ENCODE measurements at places on chromosomes 3 and 15. TPM values are rescaled to one million over a fixed set of nuclear protein-coding genes. Genes with fewer than 3 reads are reported as not detected.

DNA sequence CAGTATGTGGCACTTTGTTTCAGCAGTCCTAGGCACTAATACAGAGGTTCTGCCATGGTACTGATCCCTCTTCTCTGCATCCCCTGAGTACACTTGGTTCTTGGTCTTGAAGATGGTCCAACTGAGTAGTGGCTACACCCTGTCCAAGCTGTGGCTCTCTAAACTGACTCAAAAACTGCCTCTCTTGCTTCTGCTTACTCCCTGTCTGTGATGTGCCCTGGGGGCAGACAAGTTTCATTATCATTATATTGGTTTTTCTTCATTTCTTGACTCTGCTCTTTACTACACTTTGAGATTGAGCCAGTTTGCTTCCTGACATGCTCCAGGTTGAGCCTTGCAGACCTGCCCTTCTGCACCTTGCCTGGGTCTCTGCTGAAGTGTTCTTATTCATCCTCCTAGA lies 18.9 kb upstream of the ST3GAL6 start:
- H3K27me3 ChIP-seq = peaks cover 6% of the 10 kb centered on the region
- H3K36me3 ChIP-seq = no peaks in the 10 kb centered on the region
- DNase-seq = no peak
- no peaks in the 10 kb centered on the region for H3K4me1 ChIP-seq

DNA sequence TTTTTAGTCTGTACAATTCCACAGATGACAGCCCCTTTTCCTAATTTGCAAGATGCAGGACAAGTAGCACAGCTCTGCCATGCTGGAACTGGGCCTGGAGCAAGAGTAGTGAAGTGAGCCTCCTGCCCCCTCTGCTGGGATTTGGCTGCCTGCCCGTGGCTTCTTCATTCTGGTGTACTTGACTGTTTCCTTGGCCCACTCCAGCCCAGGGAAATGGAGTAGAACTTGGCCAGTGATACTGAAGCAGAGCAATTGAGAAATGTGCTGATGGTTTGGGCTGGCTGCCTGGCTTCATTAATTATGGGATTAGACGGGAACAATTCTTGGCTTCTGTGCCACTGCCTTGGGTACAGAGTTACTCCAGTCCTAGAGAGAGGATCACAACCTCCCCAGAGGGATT lies 2.8 kb downstream of the GPD1L start:
- H3K4me3 ChIP-seq = no peak overlapping the region
- peaks cover 18% of the 10 kb centered on the region for H3K4me1 ChIP-seq
- no peak overlapping the region for H3K27ac ChIP-seq

DNA sequence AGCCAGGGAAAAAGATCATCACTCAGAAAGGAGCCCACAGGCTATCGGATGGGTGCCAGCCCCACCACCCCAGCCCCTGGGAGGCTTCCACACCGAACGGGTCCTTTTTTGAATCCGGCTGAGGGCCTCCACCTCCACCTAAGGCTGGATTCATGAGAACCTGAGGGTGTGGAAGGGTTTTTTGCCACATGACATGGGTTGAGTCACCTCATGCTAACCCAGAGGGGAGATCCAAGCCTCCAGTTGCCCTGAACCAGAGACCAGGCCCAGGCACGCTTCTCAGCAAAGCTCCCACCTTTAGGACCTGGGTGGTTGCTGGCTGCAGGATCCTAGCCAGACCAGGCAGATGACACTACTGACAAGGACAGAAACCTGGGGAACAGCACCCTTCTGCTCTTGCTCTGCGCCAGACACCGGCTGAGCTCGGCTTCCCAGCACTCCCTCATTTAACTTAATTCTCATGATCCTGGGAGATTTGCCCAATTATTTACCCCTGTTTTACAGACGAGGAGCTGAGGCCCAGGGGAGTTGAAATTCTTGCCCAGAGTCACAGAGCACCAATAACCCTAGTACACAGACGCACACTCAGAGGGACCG lies 25.6 kb downstream of the DUSP7 start:
- H3K36me3 ChIP-seq = no peaks in the 10 kb centered on the region
- no peak for DNase-seq
- no peaks in the 10 kb centered on the region for H3K4me1 ChIP-seq
- H3K4me3 ChIP-seq = no peak overlapping the region
- H3K27ac ChIP-seq = no peak overlapping the region

GRCh38 chr15:48153526-48153925 lies 24.6 kb downstream of the MYEF2 start:
- no peaks in the 10 kb centered on the region for H3K4me1 ChIP-seq
- no peaks in the 10 kb centered on the region for H3K27me3 ChIP-seq
- DNase-seq = no peak
- H3K36me3 ChIP-seq = peaks cover 9% of the 10 kb centered on the region

- DNase-seq = no peak
- no peak overlapping the region for H3K4me3 ChIP-seq
- no peaks in the 10 kb centered on the region for H3K27me3 ChIP-seq
- H3K27ac ChIP-seq = no peak overlapping the region
Measured at GRCh38 chr3:189057369-189057768, 114.4 kb upstream of the TPRG1 start.

DNA sequence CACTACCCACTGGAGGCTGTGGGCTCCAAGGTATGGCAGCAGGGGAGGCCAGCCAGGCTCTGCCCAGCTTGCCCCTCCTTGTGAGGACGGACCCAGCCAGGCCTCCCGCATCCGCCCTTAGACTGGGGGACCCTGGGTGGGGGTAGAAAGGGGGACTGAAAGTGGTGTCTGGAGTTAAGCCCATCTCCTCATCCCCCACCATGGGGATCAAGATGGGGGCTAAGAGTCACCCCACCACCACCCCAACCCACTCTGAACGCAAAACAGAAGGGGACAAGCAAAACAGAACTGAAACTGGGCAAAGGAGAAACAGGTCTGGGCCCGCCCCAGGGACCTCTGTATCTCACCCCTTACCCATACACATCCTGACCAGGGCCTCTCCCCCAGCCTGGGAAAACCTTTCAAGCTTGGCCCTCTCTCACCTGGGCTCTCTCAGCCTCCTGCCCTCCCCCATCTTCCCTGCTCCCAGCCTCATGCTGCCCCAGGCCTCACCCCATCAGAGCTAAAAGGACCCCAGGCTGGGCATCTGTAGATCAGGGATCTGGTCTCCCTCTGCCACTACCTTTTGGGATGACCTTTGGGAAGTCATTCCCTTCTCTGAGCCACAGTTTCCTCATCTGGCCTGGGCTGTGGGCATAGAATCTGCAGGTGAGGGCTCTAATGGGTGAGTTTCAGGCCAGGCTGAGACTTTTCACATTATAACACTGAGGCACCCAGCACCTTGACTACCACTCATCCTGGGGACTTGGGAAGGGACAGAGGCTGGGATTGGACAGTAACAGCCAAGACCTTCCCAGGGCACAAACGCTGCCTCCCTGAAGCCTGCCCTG lies 30.0 kb upstream of the CYP11A1 start:
- no peak overlapping the region for H3K4me3 ChIP-seq
- peaks cover 71% of the 10 kb centered on the region for H3K4me1 ChIP-seq
- no peaks in the 10 kb centered on the region for H3K27me3 ChIP-seq
- no peak for DNase-seq
- peak overlapping the region; percentile 81 for H3K27ac ChIP-seq

DNA sequence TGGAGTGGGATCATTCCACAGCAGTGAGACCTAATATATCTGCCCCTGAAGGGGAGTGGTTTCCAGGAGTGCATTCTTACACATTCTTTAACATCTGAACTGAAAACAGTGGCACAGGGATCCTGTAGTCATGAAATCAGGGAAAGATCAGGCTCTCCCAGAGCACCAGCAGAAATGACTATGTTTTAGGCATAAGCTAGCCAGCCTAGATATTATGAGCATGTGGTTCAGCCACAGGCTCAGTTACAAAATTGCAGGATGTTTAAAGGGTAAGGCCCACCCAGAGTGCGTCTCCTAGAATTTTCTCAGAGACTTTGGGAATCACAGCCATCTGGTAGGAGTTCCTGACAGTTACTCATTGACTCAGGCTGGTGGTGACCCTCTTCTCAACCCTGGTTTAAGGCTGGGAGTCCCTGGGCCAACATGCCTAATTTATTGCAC lies 20.9 kb downstream of the FSTL1 start:
- H3K36me3 ChIP-seq = no peaks in the 10 kb centered on the region
- H3K4me1 ChIP-seq = no peaks in the 10 kb centered on the region
- peaks cover 8% of the 10 kb centered on the region for H3K27me3 ChIP-seq
- H3K4me3 ChIP-seq = no peak overlapping the region
- DNase-seq = no peak

Gene MRPS25
- total RNA-seq = 89.2 TPM

Gene DUOX2
- not detected for total RNA-seq

- no peak for DNase-seq
- peaks cover 3% of the 10 kb centered on the region for H3K27me3 ChIP-seq
- H3K4me3 ChIP-seq = no peak overlapping the region
- H3K36me3 ChIP-seq = no peaks in the 10 kb centered on the region
Measured at GRCh38 chr15:79513940-79514339, 81.8 kb downstream of the MINAR1 start.

Gene BFSP2
- total RNA-seq = not detected

GRCh38 chr3:59486520-59486919 lies 436.7 kb upstream of the CFAP20DC start:
- H3K4me3 ChIP-seq = no peak overlapping the region
- peaks cover 14% of the 10 kb centered on the region for H3K4me1 ChIP-seq
- no peak for DNase-seq
- no peaks in the 10 kb centered on the region for H3K27me3 ChIP-seq

Gene SPINT1
- total RNA-seq = 0.42 TPM

GRCh38 chr3:66276705-66277274 lies 56.0 kb downstream of the SLC25A26 start:
- peaks cover 34% of the 10 kb centered on the region for H3K4me1 ChIP-seq
- H3K4me3 ChIP-seq = no peak overlapping the region
- DNase-seq = peak; percentile 20
- peak overlapping the region; percentile 57 for H3K27ac ChIP-seq
- H3K27me3 ChIP-seq = no peaks in the 10 kb centered on the region

Gene UBA7
- 331 TPM for total RNA-seq

Data from naive thymus-derived CD8-positive, alpha-beta T cell (primary cell).